ENCODE measurements at places on chromosomes 13 and 19. TPM values are rescaled to one million over a fixed set of nuclear protein-coding genes. Genes with fewer than 3 reads are reported as not detected.

DNA sequence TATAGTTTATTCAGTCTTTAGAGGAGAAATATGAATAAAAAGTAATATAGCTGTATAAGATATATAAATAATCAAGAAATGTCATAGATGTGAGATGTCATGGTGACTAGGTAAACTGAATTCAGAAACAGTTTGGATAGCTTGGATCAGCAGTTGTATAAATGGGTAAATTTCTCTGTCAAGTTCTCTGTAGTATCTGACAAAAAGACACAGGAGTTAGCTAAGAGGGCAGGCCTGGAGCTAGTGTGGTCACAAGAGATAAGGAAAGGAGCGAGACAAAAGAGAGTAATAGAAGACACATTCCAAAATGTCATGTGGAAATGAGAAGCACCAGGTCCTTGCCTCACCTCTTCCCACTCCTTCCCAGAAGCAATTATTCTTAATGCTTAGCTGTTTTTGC lies 349.0 kb downstream of the LMO7 start:
- DNase-seq = no peak

GRCh38 chr13:50809133-50810090 lies 34.1 kb downstream of the DLEU7 start:
- no peak for DNase-seq

DNA sequence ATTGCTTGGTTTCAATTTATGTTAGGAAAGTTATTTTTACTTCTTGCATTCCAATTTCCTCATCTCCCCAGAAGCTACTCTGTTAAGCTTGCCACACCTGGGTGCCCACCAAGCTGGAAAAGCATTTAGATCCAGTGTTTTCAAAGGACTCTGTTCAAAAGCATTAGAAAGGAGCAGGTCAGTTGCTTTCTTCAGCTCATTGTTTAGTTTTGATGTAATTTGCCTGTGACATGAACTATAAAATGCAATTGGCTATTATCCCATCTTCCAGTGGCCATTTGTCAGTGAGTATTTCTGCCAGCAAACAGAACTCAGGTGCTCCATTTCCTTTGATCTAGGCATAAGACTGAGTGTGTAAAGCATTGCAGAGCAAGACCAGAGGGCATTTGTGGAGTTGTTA lies 46.7 kb upstream of the RNF113B start:
- DNase-seq = no peak

DNA sequence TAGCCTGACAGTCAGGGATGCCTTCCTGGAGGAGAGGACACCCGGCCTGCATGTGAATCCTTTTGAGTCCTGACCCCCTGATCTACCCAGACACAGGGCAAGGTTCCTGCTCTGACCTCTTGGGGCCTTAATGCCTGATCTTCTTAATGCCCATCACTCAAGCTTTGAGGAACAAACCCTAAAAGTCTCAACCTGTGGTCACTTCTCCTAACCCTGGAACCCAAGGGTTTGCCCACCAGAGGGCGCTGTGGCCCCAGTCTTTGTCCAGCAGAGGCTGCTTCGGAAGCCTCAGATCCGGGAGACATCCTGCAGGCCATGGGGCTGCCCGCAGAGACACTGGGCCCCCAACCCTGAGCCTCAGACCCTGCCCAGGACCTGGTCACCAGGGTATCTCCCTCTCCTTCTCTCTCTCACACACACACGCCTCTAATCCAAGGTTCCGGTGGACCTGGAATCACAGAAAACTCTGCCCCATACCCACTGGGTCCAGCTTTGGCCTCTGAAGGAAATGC lies 9.8 kb upstream of the DPF1 start:
- peak; percentile 59 for DNase-seq

DNA sequence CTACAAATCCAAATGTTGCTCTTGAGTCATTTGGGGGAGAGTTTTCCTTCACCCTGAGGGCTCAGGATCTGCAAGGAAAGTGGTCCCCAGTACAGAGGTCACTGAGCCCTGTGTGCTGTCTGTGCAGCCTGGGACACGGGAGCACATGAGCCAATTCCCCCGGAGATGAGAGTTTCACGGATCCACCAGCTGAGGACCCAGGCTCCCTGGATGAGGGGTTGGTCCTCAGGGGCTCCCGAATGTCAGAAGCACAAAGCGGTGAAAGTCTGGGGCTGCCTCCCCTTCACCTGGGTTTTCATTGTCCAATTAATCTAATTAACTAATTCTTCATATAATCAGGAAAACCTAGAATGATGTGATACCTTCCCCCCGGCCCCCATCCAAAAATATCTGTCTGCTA lies 13.6 kb upstream of the LILRB2 start:
- no peak for DNase-seq

- DNase-seq = no peak
Measured at GRCh38 chr13:50255639-50256038, 240.4 kb downstream of the KCNRG start.

DNA sequence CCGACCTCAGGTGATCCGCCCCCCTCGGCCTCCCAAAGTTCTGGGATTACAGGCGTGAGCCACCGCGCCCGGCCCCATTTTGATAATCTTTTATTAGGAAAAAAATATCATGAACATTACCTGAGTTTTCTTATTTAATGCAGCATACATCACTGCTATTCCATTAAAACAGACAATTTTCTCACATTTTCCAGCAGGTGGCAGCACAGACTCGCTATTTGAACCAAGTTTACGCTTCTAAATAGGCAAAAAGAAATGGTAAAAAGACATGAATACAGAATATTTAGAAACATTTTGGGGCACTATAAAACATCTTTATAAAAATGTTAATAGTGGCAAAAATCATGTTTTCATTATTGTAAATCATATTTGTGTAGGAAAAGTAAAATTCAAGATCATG lies 903.1 kb downstream of the SLITRK6 start:
- no peak for DNase-seq

DNA sequence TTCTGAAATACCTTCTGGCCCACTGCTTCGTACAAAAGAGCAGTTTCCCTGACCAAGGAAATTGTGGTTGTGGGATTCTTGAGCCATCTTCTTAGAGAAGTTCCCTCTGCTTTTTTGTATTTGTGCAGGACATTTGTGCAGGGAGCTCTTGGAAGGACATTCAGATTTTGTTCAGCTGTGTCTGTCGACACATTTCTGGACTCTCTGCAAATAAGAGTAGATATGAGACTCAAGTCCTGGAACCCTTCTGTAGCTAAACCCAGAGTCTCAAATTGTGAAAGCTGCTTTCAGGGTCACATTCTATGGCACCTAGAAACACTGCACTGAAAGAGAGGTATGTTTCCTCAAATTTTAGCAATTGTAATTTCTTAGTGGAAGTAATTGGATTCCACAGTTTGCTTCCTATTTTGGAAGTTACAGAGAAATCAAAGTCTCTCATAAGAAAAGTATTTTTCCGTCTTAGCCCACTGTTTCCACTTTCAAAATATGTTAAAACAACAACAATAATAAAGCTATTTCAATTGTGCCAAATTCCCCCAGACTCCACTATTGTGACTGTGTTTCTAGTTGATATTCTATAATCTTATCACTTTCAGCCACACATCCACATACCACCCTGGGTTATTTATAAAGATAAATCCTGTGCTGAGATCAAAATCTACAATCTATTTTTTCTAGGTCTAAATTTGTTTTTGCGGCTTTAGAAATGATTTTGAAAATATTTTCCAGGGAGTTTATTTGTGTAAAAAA lies 224.0 kb downstream of the COG6 start:
- DNase-seq = no peak

DNA sequence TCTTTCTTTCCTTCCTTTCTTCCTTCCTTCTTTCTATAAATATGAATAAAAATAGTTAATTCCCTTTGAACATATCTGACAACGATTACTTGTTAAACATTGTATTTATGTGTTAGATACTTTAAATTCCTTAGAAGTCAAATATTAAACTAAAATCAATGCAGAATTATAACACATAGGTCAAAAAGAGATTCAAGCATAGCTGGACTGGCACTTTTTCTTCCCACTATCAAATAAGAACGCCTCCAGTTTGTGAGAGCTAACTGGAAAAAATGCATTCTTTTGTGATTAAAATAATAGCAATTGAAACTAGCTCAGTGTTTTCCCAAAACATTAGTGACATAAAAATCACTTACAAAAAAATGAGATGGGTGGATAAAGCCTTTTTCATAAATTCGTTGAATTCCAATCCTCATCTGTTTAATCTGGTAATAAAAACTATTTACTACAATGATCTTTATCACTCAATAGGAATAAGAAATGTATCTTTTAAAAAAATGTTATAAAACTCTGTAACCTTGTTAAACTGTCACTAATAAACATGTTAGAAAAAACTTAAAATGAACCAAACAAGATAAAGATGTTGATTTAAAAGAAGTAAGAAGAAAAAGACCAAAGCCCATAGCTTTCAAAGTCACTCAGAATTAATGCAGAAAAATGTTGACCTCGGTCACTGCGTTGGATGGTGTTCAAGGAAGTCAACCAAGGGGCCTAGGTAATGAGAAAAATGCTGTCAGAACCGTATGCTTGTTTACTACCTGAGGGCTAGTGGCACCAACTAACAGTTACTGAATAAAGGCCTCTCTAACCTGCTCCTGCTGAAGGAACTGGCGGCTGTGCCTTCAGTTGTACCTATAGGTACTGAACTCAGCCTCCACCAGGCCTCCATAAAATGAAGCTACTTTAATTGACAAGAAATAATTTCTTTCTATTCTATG lies 1039.5 kb upstream of the SLC10A2 start:
- no peak for DNase-seq

DNA sequence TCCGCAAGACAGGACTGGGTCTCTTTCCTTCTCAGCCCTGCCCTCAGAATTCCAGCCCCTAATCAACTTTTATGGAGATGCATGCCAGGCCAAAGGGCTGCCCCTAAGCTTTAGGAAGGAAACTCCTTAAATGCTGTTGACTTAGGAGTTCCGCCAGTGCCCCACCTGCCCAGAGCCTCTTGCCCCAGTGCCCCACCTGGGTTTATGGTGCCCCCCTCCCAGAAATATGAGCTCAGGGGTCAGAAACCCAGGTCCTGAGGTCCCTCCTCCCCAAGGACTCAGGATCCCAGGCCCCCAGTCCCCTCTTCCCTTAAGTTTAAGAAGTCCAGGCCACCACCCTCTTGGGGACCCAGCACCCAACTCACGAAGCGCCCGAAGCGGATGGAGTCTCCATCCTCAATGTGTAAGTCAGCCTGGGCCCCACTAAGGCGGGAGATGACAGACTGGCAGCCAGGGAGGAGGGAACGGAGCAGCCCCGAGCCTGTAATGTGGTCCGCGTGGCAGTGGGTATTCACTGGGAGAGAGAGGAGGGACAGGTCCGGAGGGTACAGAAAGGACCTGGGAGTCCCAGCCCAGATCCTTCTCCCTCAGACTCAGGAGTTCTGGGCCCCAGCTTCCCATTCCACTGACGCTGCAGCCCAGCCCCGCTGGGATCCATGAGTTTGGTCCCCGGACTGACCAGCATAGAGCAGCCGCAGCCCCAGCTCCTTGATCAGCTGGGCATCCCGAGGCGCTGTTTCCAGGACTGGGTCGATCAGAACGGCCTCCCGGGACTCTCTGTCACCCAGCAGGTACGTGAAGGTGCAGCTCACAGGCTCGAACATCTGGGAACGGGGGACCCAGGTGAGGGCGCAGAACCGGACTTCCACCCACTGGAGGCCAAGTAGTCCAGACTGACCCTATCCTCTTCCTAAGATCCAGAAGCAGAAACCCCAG lies 897 bp downstream of the ETHE1 start:
- no peak for DNase-seq

GRCh38 chr19:41744850-41745249 lies 10.5 kb upstream of the CEACAM6 start:
- DNase-seq = no peak

DNA sequence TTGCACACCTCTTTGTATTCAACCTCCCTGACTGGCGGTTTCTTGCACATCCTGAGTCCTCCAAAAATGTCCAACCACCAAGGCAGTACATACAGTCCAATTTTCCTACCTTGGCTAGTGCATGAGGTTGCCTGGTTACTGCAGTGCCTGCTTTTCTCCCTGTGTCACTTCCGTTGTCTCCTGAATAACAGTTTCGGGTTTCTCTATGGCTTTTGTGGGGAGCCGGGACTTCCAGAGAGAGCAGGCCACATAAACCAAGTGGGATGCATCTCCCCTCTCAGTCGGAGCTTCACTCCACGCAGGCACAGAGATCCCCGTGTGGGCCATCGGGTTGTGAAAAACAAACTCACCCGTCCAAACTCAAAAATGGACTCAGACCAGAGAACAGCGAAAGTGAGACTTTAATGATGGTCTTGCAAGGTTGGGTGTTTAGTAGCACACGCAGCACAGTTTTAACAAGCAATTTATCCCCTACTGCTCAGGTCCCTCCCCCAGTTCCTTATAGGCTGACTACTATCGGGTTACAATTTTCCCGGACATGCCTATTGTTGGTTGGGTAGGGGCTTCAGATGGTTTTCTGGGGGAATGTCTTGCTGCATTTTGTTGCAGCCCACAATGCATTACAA lies 173.1 kb downstream of the POU4F1 start:
- DNase-seq = no peak

GRCh38 chr13:110592665-110593064 lies 22.7 kb upstream of the NAXD start:
- DNase-seq = no peak

DNA sequence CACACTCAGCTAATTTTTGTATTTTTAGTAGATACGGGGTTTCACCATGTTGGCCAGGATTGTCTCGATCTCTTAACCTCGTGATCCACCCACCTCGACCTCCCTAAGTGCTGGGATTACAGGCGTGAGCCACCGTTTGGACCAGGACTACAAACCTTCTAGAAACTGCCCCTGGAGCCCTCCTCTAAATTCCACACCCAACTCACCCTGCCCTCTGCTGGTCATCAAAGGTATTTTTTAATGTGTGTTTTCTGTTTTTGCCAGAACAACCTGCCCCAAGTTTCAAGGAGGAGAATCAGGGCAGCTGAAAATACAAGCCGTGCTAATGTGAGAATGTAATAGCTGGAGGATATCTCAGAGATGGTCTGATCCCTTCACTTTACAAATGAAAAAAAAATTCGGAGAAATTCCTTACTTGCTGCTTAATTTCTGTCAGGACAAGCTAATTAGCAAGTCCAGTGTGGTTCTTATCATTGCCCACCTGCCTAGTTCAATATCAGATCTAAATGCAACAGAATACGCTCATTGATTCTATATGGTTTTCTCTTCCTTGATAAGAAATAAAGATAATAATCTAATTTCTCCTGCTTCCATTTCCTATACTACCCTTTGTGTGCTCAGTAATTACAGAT lies 4.1 kb downstream of the ATP8A2 start:
- peak; percentile 6 for DNase-seq

DNA sequence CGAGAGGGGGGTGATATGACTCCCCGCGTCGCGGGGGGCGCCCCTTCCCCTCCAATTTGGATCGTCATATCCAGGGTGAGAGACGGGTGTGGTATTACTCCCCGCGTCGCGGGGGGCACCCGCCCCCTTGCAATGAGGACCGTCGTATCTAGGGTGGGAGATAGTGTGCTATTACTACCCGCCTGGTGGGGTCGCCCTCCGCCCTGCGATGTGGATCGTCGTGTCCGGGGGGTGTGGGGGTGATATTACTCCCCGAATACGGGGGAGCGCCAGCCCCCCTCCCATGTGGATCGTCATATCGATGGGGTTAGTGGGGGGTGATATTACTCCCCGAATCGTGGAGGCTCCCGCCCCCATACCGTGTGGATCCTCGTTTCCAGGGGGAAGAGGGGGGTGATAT lies 29.2 kb upstream of the RGCC start:
- DNase-seq = no peak

GRCh38 chr19:23770672-23771250 lies 12.1 kb upstream of the ZNF681 start:
- DNase-seq = no peak

SLAIN1 gene
- 600 TPM for total RNA-seq

CCNE1 gene
- 1.1 TPM for total RNA-seq

GNG7 gene
- total RNA-seq = 4.2 TPM

CGB8 gene
- total RNA-seq = not detected

NKPD1 gene
- 0.47 TPM for total RNA-seq

CFAP97D2 gene
- total RNA-seq = not detected

ACER1 gene
- total RNA-seq = not detected

Measured in occipital lobe (tissue), 3 donors.